ENCODE measurements at places on chromosomes 12 and 14.

DNA sequence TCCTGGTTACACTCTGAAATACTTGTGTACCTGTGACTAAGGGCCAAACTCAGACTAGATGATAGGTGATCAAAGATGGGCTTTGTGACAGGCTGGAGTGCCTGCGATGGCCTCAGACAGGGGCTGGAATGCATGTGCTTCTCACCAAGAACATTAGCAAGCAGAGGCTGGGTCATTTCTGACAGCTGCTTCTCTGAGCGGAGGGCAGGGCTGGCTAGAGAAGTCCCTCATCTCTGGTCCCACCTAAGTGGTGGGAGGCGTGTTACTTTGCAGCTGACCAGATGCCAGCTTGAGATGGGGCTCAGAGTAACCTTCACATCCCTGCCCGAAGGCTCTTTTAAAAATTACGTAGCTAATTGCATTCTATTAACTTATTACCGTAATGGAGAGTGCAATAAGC lies 106.8 kb upstream of the RTL1 start:
- DNase-seq = no peak

- no peak for DNase-seq
Measured at GRCh38 chr12:12017135-12017581, 53.6 kb upstream of the BCL2L14 start.

- DNase-seq = no peak
Measured at GRCh38 chr14:66507181-66507721, 696 bp upstream of the GPHN start.

GRCh38 chr12:69241438-69242092 lies 2.2 kb downstream of the CPSF6 start:
- DNase-seq = no peak

DNA sequence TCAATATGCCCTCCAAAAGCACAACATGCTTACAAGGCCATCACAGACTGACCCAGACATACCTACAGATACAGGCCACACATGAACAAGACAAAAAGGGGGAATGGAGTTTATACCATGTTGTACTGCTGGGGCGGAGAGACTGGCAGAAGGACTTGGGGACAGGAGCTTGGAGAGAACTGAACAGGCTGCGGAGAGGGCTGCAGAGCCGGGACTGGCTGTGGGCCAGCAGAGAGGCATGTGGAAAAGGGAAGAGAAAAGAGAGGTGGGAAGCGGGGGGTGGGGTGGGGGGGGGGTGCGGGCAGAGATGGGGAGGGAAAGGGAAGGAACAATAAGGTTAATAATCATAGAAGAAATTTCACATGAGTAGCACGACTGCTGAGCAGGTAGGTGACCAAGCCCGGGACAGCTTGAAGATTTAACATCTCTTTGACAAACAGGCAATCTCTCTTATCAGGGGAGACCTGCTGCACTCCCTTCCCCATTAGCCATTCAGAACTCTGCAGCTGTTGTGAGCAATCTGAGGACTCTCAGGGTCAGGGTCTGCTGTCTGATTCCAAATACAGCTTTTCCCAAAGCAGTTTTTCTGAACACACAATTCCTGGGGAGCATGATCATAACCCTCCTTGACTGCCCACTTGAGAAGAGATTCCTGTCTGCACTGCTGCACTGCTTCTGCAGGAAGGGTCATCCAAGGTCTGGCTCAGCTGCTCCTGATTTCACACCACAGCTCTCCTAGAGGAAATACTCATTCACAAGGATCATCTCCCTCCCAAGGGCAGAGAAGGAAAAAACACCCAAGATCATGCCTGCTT lies 21.6 kb upstream of the STAC3 start:
- DNase-seq = peak; percentile 7

- DNase-seq = no peak
Measured at GRCh38 chr14:91872517-91873470, 5.5 kb upstream of the TC2N start.

- DNase-seq = no peak
Measured at GRCh38 chr12:4011597-4011996, 138.4 kb upstream of the PARP11 start.

DNA sequence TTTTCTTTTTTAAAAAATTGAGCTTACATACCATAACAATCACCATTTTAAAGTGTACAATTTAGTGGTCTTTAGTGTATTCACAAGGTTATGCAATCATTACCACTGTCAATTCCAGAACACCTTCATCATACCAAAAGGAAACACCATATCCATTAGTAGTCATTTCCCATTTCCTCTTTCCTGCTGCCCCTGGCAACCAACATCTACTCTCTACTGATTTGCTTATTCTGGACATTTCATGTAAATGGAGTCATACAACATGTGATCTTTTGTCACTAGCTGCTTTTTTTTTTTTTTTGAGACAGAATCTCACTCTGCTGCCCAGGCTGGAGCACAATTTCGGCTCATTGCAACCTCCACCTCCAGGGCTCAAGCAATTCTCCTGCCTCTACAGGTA lies 66.8 kb upstream of the CFL2 start:
- no peak for DNase-seq

DNA sequence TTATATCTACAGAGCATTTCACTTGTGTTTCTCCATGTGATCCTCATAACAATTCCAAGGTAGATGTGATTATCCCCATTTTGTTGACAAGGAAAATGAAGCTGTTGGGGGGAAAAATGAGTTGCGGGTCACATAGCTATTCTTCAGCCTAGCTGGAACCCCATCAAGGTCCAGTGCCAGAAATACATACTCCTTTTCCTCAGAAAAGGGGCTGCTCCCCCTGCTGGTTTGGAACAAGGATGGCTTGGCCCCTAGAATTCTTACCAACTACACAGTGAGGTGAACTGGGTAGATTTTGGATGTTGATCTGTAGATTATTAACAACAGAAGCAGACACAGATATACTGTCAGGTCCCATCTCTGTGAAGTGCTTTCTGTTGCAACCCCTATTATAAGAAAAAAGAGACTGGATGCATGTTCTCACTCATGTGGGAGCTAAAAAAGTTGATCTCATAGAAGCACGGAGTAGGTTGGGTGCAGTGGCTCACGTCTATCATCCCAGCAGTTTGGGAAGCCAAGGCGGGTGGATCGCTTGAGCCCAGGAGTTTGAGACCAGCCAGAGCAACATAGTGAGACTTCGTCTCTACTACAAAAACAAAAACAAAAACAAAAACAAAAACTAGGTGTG lies 8.9 kb downstream of the IKZF4 start:
- no peak for DNase-seq

- no peak for DNase-seq
Measured at GRCh38 chr14:105472486-105472991, 2.1 kb upstream of the CRIP2 start.

- no peak for DNase-seq
Measured at GRCh38 chr12:108373111-108373510, 34.0 kb upstream of the CMKLR1 start.

GRCh38 chr12:66879409-66879808 lies 200.5 kb upstream of the GRIP1 start:
- DNase-seq = no peak

DNA sequence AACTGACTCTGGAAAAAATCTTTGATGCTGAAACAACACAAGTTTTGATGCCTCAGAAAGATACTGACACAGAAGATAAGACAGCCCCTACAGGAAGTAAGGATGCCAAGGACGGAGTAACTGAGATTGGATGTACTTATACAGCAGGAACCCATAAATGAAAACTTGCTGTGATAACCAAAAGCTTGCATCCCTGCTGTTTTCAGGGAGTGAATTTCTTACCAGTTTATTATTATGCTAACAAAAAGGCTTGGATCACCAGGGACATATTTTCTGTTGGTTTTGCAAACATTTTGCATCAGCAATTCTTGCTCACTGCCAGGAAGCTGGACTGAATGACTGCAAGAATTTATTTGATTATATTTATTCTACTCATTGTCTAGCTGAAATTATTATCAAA lies 197.7 kb downstream of the NAV3 start:
- DNase-seq = no peak

DNA sequence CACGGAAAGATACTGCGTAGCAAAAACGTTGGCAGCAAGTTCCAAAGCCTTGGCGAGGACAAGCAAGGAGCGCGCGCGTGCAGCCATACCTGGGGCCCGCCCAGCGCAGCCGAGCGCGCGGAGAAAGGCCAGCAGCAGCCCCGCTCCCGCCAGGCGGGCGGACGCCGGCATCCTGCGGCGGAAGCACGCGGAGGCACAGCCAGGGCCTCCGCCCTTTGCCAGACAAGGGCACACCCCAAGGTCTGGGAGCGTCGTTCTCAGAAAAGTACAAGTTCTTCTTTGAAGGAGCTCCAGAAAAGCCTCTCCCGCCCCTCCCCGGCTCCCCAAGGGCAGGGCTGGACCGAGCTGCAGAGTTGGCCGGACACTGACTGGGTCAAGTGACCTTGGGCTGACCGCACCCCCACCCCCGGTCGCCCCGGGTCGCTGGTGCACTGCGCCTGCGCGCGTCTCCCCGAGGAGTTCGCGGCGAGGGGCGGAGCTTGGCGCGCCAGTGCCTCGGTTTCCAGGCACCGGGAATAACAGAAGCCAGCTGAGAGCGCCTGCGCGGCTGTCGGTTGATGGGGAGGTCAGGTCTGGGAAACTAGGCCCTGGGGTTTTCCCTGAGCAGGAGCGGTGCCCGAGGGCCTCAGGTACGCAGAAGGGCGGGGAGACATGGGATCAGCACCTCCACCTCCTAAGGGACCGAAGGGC lies at the start of gene ZC2HC1C:
TSS of gene ZC2HC1C (plus strand) at position 521 of the 690 bp plus-strand sequence. CDS start 933 bp downstream, outside the sequence.
- DNase-seq = peak; percentile 90

DNA sequence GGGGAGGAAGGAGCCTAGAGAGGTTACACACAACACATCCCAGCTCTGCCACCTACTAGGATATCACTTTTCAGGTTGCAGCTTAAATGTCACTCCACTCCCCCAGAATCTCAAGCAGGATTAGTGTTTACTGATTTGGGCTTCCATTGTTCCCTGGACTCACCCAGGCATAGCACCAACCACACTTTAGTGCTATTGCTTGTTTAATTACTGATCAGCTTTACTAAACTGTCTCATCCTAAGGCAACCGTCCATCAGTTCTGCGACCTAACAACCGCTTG lies 6.1 kb upstream of the KRT18 start:
- no peak for DNase-seq

DNA sequence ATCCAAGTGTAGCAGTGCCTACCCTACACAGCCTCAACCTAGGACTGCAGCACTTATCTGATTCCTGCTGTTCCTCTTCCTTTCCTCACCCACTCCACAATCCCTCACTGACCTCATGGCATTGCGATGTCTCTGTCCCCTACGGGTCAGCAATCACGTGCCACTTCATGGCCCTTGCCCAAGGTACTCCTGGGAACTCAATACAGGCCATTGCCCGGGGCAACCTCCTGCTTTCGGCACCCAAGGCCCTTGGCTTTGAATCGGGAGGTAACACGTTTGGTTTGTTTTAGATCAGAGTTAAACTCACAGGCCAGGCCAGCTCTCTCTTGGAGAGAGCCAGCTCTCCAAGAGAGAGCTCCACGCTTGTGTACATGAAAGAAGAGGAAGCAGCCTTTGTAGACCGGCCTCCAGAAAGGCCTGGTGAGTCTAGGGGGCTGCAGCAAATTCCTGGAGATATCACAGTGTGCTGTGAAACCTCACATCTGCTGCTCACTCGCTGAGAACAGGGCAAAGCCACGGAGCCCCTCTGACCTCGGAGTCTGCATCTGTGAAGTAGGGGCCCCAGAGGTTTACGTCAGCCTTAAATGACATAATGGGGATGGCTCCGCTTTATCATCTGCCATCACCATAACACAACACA lies 12.2 kb downstream of the CLMN start:
- no peak for DNase-seq

DNA sequence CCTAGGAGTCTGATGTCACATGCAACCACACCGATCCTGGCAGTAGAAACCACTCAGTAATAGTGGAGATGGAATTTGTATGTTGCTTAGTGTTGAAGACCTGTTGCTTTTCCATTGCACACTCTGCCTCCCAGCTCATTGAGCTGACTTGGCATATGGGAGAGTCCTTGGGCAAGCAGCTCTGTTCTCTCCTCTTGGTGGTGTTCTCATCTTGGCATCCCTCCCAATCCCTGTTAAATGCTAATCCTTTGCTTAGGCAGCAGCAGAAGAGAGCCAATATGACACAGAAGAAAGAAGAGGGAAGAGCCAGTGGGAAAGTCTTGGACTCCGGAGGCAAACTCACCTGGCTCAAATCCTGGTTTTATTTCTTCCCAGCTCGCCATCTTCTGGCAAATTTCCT lies 178.0 kb upstream of the CAND1 start:
- no peak for DNase-seq

DNA sequence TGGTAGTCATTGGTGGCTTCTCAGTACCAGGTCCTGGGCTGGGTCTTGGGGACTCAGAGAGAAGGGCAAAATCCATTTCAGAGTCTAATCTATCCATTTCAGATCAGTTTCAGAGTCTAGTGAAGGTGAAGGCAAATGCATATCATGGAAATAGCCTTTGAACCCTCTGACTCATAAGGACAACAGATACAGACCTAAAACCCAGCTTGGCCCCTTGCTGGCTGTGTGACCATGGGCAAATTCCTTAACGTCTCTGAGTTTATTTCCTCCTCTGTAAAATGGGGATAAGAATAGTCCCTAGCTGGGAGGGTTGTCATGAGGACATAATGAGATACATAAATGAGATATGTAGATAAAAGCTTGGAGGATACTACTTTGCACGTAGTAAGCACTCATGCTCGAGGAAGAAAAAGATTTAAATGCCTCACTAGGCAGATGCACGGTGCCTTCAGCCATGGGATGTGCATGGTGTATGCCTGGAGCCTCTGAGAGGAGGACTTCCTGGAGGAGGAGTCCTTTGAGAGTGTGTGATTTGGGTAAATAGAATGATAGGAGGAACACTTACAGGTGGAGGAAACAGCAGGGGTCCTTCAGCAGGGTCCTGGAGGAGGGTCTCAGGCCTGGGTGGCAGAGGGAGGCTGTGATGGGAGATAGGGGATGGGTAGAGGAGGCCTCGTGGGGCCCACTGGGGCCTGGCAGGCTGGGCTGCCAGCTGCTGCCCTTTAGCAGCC lies 8.0 kb downstream of the DTX1 start:
- no peak for DNase-seq

DNA sequence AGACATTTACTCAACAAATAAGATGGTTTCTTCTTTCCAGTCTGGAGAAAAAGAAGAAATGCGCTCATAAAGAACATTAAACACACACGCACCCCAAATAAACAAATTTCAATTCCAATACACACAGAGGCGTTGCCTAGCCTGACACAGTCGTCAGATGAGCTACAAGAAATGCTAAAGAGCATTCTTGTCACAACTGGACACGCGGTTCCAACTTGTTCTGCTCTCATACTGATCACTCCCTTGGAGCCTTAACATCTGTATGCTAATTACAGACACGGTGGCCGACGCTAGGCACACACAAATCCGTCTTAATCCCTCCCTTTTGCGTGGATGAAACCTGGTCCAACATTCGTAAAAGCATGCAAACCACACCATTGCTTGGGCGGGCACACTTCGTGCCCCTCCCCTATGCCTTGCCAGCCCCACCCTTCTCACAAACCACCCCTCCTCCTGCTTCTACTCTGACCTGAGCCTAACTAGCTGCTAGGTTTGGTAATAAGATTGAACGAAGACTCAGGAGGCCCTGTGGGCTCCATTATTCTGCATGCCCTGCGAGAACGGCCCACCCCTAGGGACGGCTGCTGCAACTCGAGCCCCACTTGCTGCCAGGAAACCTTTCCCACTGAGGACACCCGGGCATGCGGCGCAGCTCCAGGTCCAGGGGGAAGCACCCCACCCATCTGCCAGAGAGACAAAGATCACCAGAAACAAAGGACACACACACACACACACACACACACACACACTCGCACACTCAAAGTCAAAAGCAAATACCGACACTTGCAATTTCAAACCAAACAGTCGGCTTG lies 1.2 kb downstream of the KCNK10 start:
- DNase-seq = no peak

GRCh38 chr12:29773076-29773475 lies 10.7 kb downstream of the TMTC1 start:
- no peak for DNase-seq

Data from anterior cingulate cortex (tissue), 58 donors.